ENCODE measurements at places on chromosomes 2 and 18. TPM values are rescaled to one million over a fixed set of nuclear protein-coding genes. Genes with fewer than 3 reads are reported as not detected.

AP1S3 gene
- 25.2 TPM for total RNA-seq

PRADC1 gene
- total RNA-seq: 23.7 TPM

CAVIN2 gene
- 10.3 TPM for total RNA-seq

METTL21A gene
- 29.1 TPM for total RNA-seq

ANKRD30B gene
- not detected for total RNA-seq

POTEC gene
- not detected for total RNA-seq

PLB1 gene
- total RNA-seq: 1.3 TPM

LIMS1 gene
- 64.0 TPM for total RNA-seq

TPO gene
- 0.15 TPM for total RNA-seq

SLC9A2 gene
- total RNA-seq: 3.2 TPM

MFF gene
- 108 TPM for total RNA-seq
